Esophagus squamous epithelium (tissue), 5 donors: ENCODE measurements at places on chromosomes 2 and 18.

GRCh38 chr2:157692768-157693167 lies 64.1 kb upstream of the ACVR1C start:
- no peak for DNase-seq

- DNase-seq: no peak
These were observed at the start of gene ARL4C for GRCh38 chr2:234496835-234497593. TSS of gene ARL4C (minus strand) at chr2:234497081. CDS start at chr2:234496586, 495 bp downstream.

DNA sequence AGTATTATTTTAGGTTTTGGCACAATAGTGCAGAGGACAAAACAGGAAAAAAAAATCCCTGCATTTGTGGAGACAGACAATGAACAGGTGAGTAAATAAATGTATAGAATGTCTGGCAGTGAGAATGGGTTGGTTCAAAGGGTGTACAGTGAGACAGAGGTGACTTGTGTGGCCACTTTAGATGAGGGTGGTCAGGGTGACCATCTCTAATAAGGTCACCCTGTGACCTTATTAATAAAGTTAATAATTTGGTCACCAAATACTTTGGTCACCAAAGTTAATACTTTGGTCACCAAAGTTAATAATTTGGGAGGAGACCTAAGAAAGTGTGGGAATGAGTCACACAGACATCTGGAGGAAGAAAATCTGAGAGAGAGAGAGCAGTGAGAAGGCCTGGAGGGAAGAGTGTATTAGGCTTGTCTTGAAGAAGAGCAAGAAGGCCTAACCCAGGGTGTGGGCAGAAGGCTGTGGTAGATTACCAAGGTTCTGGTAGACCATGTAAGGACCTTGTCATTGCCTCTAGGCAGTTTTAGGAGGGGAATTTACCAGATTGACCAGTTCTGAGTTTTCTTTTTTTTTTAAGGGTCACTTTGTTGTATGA lies 1368.4 kb upstream of the CELF4 start:
- DNase-seq: no peak

DNA sequence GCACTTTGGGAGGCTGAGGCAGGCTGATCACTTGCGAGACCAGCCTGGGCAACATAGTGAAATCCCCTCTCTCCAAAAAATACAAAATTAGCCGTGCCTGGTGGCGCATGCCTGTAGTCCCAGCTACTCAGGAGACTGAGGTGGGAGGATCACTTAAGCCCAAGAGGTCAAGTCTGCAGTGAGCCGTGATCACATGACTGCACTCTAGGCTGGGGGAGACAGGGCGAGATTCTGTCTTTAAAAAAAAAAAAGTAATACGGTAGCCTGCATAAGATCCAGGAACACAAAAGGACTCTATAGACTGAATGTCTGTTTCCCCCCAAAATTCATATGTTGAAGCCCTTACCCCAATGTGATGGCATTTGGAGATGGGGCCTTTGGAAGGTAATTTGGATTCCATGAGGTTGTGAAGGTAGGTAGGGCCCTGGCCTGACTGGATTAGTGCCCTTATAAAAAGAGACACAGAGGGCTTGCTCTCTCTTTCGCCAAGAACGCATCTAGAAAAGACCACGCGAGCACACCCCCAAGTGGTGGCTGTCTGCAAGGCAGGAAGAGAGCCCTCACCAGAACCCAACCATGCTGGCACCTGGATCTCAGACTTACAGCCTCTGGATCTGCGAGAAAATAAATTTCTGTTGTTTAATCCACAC lies 17.0 kb downstream of the MBOAT2 start:
- no peak for DNase-seq

DNA sequence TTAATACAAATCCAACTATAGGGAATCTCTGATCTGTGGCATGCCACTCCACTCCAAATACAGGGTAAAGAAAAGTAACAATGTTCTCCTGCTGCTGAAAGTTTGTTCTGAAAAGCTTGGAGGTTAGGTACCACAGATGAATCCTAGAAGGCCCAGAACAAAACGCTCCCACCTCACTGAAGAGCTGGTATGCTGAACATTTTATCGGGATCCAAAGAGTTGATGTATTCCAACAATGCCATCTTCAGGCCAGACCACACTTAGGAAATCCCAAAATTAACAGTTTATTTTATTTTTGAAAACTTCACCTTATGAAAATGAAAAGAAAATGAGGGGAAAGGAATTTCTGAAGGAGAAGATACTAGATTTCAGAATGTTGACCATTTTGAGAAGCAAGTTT lies 145.1 kb upstream of the CDH19 start:
- no peak for DNase-seq

DNA sequence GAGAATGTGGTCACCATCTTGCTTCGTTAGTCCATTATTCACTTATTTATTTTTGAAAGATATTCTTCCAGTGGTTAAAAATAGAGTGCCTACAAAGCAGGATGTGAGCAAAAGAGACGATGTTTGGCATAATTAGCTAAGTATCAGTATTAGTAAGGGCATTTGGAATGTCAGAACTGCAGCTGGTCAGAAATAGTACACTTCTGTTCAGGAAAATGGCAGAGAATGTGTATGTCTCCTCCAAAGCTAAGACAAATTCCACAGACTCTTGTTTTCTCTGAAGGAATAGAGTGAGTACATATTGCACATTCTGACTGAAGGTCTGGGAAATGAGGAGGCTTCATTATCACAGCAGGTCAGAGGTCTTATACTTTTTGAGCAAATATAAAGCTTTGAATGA lies 209.0 kb downstream of the L3MBTL4 start:
- no peak for DNase-seq

GRCh38 chr2:240819126-240819857 lies 727 bp downstream of the KIF1A start:
- DNase-seq: no peak

DNA sequence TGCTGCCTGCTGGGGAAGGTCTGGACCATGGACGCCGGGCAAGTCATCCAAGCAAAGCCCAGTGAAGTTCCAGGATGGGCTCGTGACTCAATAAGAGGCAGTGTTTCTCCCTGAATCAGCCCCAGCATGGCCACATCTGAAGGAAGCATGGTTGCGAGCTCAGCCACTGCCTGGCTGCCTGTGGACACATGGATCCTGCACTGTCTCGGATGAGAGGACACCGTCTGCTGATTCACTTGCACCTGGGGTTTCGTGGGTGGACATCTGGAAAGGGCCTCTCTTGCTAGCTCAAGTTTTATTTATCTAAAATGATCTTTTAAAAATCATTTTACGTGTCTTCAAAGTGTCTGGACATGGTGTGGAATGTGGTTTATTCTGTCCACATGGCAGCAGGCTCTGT lies 224.8 kb upstream of the FN1 start:
- DNase-seq: no peak

DNA sequence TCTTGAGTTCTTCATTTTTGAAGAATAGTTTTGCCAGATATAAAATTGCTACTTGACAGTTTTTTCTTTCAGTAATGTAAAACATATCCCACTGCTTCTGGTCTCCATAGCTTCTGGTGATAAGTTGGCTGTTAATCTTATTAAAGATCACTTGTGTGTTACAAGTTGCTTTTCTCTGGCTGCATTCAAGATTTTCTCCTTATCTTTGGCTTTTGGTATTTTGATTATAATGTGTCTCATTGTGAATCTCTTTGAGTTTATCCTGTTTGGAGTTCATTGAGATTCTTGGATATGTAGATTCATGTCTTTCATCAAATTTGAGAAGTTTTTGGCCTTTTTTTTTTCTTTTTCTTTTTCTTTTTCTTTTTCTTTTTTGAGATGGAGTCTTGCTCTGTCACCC lies 20.2 kb upstream of the ADNP2 start:
- DNase-seq: no peak

GRCh38 chr2:216578325-216578724 lies 54.9 kb upstream of the IGFBP2 start:
- no peak for DNase-seq

GRCh38 chr2:28342081-28342967 lies 50.3 kb upstream of the FOSL2 start:
- DNase-seq: no peak

GRCh38 chr2:237171396-237171795 lies 85.7 kb downstream of the COPS8 start:
- DNase-seq: no peak

GRCh38 chr2:192700934-192701333 lies 506.2 kb upstream of the TMEFF2 start:
- no peak for DNase-seq

DNA sequence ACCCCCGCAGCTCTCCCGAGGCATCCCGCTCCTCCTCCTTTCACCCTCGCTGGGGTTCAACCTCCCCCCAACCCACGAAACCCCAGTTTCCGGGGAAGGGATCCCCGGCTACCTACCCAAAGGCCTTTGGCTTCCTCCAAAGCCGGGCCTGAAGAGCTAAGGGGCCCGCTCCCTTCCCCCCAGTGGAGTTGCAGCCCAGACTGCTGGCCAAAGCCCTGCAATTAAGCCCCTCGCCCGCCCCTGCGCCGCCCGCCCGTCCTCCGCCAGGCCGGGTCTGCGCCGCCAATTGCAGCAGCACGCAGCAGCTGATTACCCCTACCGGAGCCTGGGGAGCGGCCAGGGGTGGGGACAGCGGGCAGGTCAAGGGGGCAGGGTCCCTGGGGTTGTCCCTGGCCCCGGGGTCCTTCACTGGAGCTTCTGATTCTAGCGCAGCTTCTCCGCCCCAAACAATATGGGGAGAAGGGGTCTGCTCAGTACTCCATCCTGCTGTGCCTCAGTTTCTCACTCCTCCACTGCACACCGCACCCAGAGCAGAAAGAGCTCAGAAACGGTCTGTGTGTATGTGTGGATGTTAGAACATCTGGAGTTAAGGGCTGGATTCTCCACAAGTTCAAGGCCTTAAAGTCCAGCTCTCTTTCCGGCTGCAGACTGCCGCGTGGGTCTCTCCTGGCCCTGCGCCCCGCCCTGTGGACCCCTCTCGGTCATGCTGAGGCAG lies 16.9 kb downstream of the WNT10A start:
- DNase-seq: no peak

DNA sequence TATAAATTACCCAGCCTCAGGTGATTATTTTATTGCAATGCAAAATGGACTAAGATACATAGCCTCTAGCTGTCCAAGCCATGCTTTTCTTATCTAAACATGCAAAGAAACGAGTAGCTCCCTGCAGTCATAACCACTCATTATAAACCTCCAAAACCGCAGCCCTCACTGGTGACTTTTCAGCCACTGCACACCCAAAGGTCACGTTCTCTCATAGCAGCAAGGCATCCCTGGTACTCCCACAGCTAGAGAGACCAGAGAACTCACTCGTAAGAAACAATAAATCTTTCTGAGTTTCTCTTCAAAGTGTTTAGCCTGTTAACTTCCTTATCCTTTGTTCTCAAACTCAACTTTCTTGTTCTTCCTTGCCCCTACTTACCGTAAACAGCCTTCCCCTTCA lies 28.5 kb upstream of the RALBP1 start:
- no peak for DNase-seq

GRCh38 chr2:7338961-7339360 lies 421.7 kb downstream of the RNF144A start:
- no peak for DNase-seq

GRCh38 chr2:233976690-233977294 lies 59.6 kb downstream of the TRPM8 start:
- DNase-seq: no peak

DNA sequence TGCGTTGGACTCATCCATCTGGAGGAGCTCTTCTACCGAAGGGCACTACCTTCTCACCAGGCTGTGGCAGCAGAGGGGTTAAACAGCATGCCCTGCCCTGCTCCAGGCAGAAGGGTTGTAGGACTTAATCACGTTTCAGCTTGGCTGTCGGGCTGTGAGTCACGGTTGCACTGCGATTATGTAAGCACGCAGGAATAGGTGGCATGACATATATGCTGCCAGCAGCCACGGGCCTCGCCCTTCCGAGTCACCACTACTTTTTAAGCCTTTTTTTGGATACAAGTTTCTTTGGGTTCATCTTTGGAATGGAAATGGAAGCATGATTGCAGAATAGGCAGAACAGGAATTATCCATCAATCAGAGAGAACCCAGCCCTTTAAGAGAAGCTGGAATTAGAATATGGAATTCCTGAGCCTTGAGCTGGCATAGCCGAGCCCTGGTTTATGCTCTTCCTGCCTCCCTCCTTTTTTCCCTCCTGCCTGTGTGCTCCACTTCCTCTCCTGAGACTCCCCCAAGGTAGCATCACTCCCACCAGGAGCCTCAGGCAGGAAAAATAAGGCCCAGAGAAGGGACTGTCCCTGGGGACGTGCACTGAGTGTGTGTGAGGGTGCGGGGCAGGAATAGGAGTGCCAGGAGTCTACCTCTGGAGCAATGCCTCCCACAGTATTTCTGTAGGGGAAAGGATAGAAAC lies 86.8 kb downstream of the SEMA4F start:
- DNase-seq: peak; percentile 6

GRCh38 chr2:195639238-195639858 lies 17.7 kb upstream of the SLC39A10 start:
- no peak for DNase-seq

DNA sequence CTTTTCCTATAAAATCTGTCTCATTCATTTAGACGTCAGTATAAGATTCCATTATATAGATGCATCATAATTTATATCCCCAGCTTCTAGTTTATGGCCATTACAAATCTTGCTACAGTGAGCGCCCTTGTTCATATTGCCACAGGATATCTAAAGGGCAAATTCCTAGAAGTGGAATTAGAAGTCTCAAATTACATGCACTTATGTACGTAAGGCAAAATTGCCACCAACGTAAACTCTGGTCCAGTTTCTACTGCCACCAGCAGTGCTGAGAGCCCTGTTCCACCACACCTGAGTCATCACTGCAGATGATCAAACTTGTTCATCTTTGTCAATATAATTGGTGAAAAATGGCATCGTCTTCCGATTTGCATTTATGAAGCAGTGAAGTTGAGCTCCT lies 90.9 kb upstream of the ID2 start:
- no peak for DNase-seq

GRCh38 chr2:186485576-186485870 lies 537 bp upstream of the ZC3H15 start:
- DNase-seq: no peak

GRCh38 chr2:15802657-15803542 lies 137.4 kb upstream of the MYCN start:
- DNase-seq: no peak

- DNase-seq: no peak
These were observed 121.8 kb downstream of the CDC42EP3 start for GRCh38 chr2:37549598-37549997.

DNA sequence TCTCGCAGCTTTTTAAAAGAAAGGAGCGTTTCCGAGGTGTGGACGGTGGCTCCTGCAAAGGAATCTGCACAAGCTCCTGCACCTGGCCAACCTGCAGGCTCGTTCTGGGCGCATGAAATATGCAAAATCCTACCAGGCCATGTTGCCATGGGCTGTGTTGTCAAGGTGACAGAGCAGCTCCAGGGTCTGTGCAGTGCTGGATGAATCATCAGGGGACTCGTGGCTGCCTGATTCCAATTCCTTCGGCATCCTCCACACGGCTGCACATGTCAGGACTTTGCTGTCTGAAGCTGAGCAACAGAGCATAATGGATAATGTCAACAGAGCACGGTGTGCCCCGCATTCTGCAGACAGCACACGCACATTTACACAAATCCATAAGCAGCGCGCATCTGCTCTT lies 120.5 kb downstream of the EIPR1 start:
- no peak for DNase-seq

DNA sequence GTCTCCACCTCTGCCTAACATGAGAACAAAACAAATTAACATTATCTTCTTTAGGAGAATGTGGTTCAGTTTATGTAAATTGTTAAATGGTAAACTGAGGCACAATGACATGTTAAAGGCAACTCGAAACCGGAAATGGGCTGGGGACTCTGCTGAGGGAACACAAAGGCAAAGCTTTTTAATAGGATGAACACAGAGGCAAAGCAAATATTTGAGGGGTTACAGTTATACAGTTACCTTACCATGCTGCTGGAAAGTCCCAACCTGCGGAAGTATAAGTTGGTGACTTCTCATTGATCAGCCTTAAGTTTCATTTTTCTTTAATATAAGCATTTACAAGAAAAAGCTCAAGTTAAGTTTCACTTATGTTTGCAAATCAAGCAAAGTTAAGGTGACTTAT lies 195.0 kb downstream of the DLGAP1 start:
- no peak for DNase-seq
